HT1080 (cell line): ENCODE measurements at places on chromosomes 1 and 21.

DNA sequence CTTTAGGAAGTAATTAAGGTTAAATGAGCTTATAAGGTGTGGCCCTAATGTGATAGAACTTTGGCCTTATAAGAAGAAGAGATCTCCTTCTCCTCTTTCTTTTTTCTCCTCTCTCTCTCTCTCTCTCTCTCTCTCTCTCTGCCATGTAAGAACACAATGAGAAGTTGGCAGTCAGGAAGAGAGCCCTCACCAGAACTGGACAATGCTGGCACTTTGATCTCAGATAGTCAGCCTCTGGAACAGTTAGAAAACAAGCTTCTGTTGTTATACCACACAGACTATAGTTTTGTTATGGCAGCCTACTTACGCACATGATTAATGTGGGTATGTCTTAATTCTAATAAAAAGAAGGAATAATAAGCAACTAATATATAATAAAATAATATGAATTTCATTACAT is 444.2 kb upstream of the LRRC7 start:
- DNase-seq, result no peak

DNA sequence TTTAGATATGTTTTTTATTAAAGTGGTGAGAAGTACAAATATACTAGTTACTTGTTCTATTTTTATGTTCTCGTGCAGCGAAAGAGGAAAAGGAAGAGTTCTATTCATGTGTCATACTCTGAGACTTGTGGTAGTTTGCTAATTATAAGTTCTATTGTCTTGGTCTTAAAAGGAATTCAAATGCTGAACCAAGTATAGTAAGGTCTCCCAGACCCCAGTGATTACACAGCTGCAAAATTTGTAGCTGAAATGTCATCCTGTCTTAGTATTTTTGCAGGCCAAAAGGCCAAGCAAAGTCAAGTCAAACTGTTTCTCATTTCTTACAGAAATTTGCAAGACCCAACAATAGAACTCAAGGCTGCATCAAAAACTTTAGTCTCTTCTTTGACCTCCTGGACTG is 268.7 kb downstream of the CHRM3 start:
- DNase-seq, result no peak

GRCh38 chr1:19080721-19081120 is 124.2 kb upstream of the IFFO2 start:
- no peak for DNase-seq

- no peak for DNase-seq
Measured at GRCh38 chr1:175477248-175477647, 266.1 kb downstream of the TNR start.

DNA sequence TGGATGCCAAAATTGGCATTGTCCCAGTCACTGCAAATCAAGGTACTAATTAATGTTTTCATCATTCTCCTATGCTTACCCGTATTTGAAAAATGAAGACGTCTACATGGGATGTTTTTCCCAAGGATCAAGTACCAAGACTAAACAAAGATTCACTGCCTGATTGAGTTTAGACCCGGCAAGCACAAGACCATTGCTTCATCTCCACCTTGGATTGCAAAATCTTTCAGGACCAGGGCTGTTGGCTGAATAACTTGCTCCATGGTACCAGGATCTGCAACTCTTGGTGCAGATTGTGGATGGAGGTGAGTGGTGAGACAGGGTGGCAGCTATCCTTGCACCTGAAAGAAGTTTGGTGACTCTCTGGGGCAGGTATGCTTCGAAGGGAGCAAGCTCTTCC is 122.5 kb upstream of the ETS2 start:
- DNase-seq, result no peak

DNA sequence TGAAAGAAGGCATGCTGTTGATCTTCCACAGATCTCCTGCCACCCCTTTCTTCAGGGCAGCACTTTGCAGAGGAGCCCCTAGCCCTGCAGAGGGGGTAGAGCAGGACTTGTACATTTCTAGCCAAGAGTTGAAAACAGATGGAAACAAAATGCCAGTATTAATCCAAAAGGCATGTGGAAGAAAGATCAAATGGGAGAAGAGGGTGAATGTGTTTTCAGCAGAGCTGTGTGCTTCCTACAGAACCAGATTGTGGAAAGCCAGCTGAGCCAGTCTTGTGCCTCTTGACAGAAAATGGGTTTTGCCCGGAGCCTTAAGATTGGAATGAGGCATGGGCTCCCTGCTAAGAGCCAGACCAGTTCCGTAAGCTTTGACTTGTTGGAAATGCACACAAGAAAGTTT is 105.2 kb upstream of the TSPAN2 start:
- no peak for DNase-seq

DNA sequence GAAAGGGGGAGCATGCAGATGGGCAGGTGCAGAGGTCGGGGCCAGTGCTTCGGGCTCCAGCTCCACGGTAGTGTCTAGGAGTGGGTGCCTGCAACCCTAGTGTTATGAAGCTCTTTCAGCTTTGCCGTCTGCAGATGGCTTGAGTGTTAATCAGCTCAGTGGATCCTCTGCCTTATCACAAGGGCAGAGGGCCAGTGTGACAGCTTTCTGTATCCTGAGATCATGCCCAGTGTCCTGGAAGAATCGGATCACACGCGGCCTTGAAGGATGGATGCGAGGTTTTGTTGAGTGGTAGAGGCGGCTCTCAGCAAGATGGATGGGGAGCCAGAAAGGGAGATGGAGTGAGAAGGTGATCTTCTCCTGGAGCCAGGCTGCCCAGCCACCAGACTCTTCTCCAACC is 25.5 kb upstream of the C1orf146 start:
- no peak for DNase-seq

- DNase-seq, result no peak
Measured at GRCh38 chr1:89198491-89199072, at the start of gene GBP4. GBP4 (minus strand) TSS chr1:89198942; CDS start chr1:89198834, 108 bp downstream.

DNA sequence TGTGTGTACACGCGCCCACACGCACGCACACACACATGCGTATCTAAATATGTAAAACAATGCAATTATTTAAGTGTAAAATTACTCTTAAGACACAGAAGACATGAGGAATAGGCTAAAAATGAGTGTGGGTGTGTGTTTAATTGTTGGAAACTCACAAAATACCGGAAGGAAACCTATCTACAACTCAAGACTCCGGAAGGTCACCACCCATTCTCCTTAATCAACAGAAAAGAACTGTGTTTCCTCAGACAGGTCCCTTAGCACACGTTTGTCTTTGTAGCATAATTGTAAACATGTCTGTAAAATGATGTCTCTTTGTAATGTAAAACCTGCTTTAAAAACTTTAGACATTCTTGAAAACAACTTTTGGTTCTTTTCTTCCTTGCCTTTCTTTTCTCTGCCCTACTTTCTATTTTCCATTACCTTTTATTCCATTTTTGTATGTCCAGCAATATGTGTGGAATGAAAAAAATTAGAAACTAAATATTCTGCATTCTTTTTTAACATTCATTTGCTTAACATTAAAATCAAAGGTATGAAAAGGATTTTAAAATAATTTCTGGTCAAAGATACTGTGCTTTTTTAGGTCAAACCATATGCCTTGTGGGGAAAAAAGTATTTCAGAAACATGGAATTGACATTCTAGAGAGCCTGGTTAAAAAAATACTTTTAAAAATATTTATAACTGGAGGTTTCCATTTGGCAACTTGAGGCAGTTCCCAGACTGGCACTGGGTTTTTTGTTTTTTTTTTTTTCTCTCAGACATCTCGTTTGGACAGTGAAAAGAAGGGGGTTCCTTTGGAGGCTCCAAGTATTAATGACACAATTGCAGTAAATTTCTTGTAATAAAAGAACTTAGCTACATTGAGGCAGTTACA is 46.2 kb downstream of the ATP5PF start:
- DNase-seq, result no peak

GRCh38 chr1:209307846-209308245 is 275.7 kb upstream of the CAMK1G start:
- DNase-seq, result peak; percentile 7

DNA sequence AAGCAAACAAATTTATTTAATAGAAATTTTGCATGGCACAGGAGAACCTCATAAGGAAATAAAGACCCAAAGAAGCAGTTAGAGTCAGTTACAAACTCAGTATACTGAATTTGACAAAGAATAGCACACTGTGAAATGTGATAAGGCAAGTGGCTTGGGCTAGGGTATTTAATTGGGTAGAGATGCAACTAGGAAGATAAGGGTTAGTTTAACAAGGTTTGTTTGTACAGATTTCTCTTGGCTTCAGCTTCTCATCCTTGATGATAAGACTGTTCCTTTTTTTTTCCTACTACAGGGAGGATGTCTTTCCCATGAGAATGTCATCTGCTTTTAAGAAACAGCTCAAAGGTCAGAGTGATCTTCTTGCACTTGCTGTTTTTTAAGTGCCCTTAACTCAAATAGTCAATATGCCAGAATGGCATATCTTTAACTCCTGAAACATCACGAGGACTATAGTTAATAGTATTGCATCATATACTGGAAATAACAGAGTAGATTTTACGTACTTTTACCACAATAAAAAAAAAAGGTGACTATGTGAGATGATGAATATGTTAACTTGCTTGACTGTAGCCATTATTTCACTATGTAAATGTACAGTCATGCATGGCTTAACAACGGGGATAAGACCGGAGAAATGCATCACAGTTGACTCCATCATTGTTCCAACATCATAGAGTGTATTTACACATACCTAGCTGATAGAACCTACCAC is 9.2 kb upstream of the TRAF3IP3 start:
- no peak for DNase-seq

GRCh38 chr1:67313934-67314671 is 6.4 kb downstream of the IL12RB2 start:
- no peak for DNase-seq
